Head of caudate nucleus (tissue), 42 donors: ENCODE measurements at places on chromosomes 7 and 10.

- no peak for DNase-seq
Measured at GRCh38 chr10:10623958-10624566, 393.6 kb upstream of the CELF2 start.

DNA sequence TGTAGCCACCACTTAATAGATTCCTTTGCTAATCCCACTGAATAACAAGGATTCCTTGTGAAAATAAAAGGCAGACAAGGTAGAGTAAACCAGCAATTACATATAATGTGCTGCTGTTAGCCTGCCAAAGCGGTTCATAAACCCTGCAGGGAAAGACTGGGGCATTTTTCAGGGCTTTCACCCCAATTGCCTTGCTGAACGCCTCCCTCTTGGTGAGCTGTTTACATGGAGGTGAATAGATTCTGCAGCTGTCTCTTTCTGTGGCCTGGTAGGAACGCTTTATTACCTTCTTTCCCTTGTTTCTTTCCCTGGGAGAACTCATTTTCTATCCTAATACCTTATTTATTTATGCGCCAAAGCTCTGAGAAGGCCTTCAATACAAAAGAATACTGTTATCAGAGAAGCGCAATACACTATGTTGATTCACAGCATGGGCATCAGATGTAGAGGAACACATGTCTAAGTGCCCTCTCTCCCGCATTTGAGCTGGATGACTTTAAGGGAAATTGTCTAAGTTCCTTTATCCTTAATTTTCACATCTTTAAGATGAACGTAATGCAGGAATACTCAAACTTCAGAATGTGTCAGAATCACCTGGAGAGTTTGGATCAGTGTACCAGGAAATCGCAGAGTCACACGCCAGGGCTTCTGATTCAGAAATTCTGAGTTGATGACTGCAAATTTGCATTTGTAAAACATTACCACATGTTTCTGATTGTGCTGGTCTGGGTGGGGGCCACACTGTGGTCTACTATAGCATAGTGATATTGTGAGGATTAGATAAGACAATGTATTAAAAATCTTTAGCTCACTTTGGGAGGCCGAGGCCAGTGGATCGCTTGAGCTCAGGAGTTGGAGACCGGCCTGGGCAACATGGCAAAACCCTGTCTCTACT lies 1203.8 kb downstream of the SORCS3 start:
- DNase-seq, result peak; percentile 13

GRCh38 chr7:157834501-157835163 lies 497.8 kb downstream of the DNAJB6 start:
- no peak for DNase-seq

GRCh38 chr10:42551582-42552187 lies 86.7 kb downstream of the ZNF33B start:
- DNase-seq, result no peak
